ENCODE measurements at places on chromosomes 6 and 20. TPM values are rescaled to one million over a fixed set of nuclear protein-coding genes. Genes with fewer than 3 reads are reported as not detected.

MDFI gene
- 0.33 TPM for total RNA-seq

KIF25 gene
- 0.72 TPM for total RNA-seq

DEFB124 gene
- total RNA-seq, result not detected

REM1 gene
- total RNA-seq, result 0.07 TPM

PTCHD4 gene
- 4.4 TPM for total RNA-seq

LY6G6D gene
- not detected for total RNA-seq

CALHM5 gene
- 12.1 TPM for total RNA-seq

ZSWIM1 gene
- total RNA-seq, result 6.0 TPM

ACSS2 gene
- 40.3 TPM for total RNA-seq

GRM4 gene
- total RNA-seq, result 0.13 TPM

DOK5 gene
- 55.3 TPM for total RNA-seq

COL20A1 gene
- 0.07 TPM for total RNA-seq

SRMS gene
- not detected for total RNA-seq

TUBB gene
- 617 TPM for total RNA-seq

PAK5 gene
- 0.03 TPM for total RNA-seq

CAPN11 gene
- not detected for total RNA-seq

TSHZ2 gene
- total RNA-seq, result 3.1 TPM

SRSF12 gene
- 0.03 TPM for total RNA-seq

LPA gene
- not detected for total RNA-seq

TAGAP gene
- not detected for total RNA-seq

LRFN2 gene
- total RNA-seq, result not detected

THEMIS gene
- not detected for total RNA-seq

SPAG4 gene
- total RNA-seq, result 18.4 TPM

SYNJ2 gene
- 91.0 TPM for total RNA-seq

PREX1 gene
- 32.2 TPM for total RNA-seq

GSTA1 gene
- total RNA-seq, result 0.26 TPM

VSX1 gene
- not detected for total RNA-seq

NOX3 gene
- not detected for total RNA-seq

RIPOR2 gene
- 2.9 TPM for total RNA-seq

EEF1A2 gene
- total RNA-seq, result 3.5 TPM

EYS gene
- total RNA-seq, result under 0.01 TPM

NR2E1 gene
- total RNA-seq, result not detected

PRDM1 gene
- total RNA-seq, result 2.3 TPM

FAM209B gene
- not detected for total RNA-seq

MOG gene
- total RNA-seq, result not detected

C2 gene
- total RNA-seq, result 1.7 TPM

IDH3B gene
- total RNA-seq, result 55.0 TPM

Data from smooth muscle cell of the pulmonary artery (primary cell).